Astrocyte of the hippocampus (primary cell): ENCODE measurements at places on chromosomes 3 and 15.

DNA sequence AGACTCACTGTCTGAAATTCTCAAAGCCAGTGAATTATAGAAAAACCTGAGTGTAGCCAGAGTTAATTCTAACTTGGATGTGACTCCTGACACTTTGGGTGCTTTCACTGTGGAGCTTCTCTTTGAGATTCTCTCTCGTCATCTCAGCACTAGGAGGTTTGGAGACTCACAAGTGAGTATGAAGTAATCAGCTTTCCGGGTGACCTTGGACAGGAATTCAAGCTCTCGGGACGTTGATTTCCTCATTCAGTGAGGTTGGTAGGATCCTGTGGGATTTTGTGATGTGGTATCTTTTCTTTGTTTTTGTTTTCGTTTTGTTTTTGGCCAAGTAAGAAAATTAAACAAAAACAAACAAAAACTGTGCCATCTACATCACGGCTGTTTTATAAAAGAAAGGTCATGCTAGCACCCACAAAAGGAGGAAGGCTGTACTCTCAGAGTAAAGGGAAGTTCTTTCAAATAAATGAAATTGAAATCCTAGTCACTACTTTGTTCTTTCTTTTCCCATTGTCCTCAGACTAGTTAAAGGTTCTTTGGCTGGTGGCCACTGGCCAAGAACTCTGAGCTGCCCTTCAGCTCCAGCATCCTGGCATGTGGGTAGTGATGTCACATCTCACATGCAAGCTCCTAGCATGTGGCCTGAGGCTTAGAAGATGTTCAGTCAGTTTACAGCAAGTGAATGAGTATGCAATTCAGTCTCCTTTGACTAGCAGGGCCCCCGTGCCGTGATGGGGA, 263.3 kb upstream of the TPM1 start:
- DNase-seq, result peak; percentile 85

DNA sequence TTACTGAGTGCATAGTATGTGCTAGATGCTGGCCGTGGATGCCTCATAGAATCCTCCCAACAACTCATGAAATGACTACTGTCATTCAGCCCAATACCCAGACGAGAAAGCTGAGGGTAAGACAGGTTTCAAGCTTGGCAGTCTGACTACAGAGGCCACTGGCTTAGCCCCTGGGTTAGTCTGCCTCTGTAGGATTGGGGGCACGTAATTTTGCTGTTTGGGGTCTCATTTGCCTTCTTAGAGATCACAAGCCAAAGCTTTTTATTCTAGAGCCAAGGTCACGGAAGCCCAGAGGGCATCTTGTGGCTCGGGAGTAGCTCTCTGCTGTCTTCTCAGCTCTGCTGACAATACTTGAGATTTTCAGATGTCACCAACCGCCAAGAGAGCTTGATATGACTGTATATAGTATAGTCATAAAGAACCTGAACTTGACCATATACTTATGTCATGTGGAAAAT, 1.0 kb upstream of the CCR5 start:
- DNase-seq, result no peak

GRCh38 chr3:3160826-3161225, 18.7 kb downstream of the CRBN start:
- DNase-seq, result peak; percentile 41

GRCh38 chr15:50117431-50118027, 1.5 kb downstream of the ATP8B4 start:
- no peak for DNase-seq

GRCh38 chr15:93485438-93486327, 396.7 kb upstream of the RGMA start:
- peak; percentile 71 for DNase-seq

GRCh38 chr3:65963787-65964677, 74.7 kb downstream of the MAGI1 start:
- DNase-seq, result peak; percentile 78

DNA sequence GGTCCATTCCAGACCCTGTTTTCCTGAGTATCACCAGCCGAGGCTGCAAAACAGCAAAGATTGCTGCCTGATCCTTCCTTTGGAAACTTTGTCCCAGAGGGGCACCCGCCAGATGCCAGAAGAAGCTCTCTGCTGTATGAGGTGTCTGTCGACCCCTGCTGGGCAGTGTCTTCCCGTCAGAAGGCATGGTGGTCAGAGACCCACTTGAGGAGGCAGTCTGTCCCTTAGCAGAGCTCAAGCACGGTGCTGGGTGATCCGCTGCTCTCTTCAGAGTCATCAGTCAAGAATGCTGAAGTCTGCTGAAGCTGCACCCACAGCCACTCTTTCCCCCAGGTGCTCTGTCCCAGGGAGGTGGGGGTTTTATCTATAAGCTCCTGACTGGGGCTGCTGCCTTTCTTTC, 1121.2 kb downstream of the NSUN3 start:
- no peak for DNase-seq

DNA sequence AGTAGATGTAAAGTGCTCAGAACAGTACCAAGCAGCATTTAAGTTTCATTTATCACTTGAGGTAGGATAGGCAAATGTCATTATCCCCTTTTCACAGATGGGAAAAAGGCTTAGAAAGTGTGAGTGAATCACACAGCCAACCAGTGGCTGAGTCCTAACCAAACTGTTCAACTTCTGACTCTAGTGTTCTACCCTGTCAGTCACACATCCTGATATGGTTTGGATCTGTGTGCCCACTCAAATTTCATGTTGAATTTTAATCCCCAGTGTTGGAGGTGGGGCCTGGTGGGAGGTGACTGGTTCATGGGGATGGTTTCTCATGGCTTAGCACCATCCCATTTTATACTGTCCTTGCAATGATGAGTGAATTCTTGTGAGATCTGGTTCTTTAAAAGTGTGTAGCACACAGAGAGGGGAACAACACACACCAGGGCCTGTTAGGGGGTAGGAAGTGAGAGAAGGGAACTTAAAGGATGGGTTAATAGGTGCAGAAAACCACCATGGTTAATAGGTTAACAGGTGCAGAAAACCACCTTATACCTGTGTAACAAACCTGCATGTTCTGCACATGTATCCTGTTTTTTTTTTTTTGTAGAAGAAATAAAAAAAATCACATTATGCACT, 304.7 kb downstream of the SUCLG2 start:
- peak; percentile 67 for DNase-seq

- DNase-seq, result no peak
Measured at GRCh38 chr3:101255441-101255840, 64.9 kb downstream of the IMPG2 start.

DNA sequence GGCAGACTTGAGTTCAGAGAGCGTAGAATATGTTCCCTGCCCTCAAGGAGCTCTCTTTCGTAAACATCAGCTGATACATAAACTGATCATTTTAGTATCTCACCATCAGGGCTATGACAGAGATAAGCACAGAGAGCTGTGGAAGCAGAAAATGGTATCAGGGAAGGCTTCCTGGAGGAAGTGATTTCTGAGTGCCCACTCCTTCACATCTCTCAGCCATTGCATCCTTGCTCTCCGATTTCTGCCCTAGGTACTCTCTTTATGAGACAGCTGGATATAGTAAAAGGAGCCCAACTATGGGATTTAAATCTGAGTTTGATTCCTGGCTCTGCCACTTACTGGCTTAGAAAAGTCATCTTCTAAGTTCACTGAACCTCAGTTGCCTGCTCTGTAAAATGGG, 9.1 kb upstream of the AP2M1 start:
- no peak for DNase-seq

DNA sequence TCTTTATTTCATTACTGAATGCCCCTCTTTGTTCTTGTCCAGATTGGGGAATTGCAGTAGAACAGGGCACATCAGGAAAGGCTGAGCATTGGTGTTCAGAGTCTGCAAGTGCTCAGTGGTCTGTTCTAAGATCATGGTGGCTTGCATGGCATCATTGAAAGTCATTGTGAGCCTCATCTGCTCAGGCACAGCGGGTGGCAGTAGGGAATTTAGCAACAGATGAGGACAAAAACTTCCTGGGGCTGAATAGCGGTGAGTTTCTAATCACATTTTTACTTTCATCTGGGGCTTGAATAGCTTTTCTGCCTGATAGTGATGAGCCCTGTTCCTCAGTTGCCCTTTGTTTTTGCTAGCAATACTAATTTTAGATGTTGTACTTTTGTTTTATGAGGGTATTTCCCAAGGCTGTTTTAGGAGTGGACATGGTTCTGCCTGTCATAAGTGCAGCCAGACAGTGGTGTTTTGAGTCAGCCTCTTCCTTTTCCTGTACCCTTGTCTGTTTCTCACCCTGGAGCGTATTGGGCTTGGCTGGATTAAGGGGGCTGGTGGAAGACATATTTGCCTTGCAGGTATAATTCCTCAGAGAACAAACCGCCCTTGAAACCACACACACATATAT, 127.2 kb upstream of the IL12A start:
- no peak for DNase-seq

GRCh38 chr3:37537914-37538691, 323.6 kb upstream of the CTDSPL start:
- DNase-seq, result peak; percentile 15

- DNase-seq, result peak; percentile 8
Measured at GRCh38 chr3:139441656-139442055, 34.7 kb downstream of the RBP2 start.

DNA sequence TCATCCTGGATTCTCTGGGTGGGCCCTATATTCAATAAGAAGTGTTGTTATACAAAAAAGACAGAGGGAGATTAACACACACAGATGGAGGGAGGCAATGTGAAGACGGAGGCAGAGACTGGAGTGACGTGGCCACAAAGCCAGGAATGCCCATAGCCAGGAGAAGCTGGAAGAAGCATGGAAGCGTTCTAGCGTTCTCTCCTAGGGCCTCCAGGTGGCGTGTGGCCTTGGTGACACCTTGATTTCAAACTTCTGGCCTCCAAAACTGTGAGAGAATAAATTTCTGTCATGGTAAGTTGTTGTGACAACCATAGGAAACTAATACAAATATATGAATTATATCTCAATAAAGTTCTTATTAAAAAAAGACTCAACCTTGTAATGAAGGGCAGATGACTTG, 21.3 kb downstream of the THBS1 start:
- DNase-seq, result no peak

- DNase-seq, result peak; percentile 24
Measured at GRCh38 chr15:62125773-62126172, 39.3 kb downstream of the C2CD4B start.

DNA sequence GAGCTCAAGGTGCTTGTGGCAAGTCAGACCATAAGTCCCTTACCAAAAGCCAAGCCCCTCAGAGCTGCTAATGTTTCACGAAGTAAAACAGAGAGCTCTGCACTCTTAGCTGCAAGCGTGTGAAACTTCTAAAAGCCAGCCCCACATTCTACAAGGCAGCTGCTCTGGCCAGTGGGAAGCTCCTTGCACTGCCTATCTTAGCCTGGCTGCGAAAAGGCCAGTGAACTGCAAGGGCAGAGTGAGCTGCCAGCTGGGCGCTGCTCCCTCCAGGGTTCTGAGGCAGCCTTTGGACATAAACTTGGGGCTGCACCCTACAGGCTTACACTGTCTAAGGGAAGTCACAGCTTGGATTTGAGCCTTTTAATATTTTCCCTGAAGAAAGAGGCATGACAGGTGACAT, 2.2 kb upstream of the MUSTN1 start:
- DNase-seq, result no peak

GRCh38 chr15:41263891-41264351, 32.9 kb downstream of the CHP1 start:
- no peak for DNase-seq

DNA sequence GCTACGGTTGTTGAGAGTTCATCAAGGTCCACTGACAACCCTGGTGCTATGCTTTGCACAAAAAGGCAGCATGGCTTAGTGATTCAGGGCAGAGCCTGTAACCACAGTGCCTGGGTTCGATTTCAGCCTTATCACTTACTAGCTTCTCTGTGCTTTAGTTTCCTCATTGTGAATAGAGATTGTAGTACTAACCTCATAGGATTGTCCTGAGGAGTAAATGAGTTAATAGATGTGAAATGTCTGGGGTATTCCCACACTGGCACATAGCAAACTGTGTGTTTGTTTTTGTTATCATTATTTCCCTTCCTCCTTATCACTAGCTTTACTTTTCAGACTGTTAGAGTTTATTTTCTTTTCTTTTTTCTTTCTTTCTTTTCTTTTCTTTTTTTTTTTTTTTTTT, 16.3 kb downstream of the CRTAP start:
- no peak for DNase-seq

DNA sequence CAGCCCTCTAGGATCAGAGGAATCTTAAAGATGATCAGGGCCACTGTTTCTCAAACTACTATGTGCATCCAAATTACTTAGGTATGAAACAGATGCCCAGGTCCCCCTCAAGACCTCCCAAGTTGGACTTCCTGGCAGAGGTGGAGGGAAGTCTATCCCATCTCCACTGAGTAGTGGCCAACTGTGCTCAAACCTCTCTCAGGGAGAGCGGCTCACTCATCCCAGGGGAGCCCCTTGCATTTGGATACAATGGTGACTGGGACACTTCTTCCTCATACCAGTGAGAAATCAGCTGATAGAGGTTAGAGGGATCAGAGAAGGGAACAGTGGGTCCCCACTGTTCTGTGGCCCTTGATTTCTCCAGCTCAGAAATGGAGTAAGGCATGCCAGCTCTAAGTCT, 8.7 kb upstream of the WNT7A start:
- DNase-seq, result no peak

DNA sequence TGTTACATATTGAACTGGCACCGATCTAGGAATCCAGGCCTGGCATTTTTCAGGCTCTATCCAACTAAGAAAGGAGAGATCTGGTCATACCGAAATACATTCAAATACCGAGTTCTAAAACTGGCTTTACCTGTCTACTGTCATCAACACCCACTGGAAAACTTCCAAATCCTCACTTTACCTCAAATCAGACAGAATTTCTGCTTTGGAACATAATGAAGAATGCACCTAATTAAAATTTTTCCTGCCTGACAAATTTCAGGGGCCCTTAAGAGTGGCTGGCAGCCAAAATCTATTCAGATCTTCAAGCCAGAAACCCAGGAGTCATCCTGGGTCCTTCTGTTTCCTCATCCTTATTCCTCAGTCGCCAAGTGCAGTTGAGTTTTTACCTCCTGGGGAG, 198.6 kb upstream of the FEZF2 start:
- DNase-seq, result no peak

GRCh38 chr3:40108643-40109042, 200.9 kb upstream of the EIF1B start:
- DNase-seq, result no peak

DNA sequence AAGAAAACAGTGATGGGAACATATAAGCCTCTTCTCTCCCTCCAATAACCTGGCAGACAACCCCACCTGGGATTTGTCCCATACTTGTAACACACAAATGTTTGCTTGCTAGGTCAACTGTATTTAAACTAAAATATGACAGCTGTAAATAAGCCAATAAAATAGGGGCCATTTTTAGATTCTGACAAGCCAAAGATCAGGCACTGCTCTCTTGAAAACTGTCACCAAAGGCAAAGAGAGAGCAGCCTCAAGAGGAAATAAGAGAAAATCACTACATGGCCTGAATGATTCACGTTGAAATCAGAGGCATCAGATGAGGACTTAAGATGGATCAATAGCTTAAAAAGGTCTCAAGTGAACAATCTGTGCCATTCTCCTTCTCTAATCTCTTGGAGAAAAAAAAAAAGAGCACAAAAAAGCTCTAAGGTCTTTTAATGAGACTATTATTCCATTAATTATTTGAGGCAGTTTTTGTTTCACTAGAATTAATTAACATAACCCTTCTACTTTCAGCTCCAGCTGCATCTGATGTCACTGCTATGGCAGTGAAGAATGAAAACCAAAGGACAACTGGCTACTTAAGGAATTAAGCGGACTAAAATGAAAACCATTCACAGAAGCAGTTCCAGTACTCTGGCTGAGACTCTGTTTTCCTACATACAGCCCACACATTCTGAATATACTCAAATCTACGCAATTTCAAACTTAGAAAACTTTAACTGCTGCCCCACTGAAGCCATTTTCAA, 19.0 kb downstream of the MYO5A start:
- no peak for DNase-seq
